ENCODE measurements at places on chromosomes 3 and 15.
A peak's percentile ranks its signal among the peaks of the same experiment; 100 is the strongest.

DNA sequence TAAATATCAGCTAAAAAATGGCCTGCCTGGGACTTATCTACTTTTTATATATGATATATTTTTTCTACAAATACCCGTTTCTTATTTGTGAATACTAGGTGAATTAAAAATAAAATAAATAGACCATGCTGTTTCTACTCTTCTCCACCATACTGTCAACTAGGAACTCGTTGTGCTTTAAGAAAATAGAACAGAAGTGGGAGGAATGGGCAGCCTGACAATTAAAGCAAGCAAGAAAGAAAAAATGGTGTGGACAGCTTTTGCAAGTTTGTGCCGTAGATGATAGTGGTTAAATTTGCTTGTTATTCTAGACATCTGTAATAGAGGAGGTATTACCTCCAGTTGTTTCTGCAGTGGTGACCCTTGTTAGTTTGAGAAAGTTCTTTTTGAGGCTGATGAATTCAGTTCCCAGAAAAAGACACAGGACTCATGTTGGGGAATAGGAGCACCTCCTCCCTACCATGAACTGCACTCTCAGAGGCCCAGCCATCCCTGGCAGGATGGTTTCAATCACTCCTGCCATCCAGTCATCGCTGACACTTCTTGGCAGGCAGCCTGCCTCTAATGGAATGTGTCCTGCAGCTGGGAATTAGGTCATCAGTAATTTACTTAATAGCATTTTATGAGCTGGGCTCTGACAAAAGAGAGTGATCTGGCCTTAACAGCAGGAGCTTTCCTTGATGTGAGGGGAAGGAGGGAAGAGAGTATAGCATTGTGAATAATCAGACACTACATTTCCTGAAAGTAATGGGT, 105.0 kb upstream of the GAP43 start:
- DNase-seq: no peak

DNA sequence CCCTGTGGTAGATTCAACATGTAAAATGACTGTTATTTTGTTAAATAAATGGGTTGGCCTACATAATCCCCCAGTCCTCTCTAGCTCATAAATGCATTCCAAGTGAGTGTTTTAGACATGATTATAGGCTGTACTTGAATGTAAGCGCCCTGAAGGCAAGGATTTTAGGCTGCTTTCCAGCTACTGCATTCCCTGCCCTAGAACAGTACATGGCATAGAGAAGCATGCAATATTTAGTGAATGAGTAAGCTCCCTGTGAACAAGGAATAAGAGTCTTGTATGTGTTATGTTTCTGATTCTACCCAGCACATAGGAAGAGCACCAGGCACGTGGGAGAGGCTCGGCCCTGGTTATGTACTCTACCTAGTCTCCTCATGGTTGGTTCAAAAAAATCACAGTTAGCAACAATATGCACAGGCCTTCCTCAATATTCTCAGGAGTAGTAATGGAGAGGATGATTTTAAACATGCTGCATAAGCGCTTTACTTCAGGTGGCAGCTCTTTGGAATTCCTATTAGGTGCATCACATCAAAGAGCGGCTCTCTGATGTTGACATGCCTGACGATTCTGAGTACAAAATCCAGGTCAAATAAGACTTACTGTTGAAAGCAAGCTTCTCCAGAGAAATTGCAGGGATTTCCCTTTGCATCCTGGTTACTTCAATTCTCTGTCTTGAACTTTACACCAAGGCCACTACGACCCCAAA, 456.6 kb downstream of the MAGI1 start:
- no peak for DNase-seq

GRCh38 chr15:34437687-34438086, at the start of gene GOLGA8A:
Gene GOLGA8A, minus strand, starts transcription at chr15:34437808. Its CDS starts 48,117 bp downstream, at chr15:34389691.
- no peak for DNase-seq

- DNase-seq: no peak
Measured at GRCh38 chr3:110521019-110521418, 550.6 kb upstream of the NECTIN3 start.

DNA sequence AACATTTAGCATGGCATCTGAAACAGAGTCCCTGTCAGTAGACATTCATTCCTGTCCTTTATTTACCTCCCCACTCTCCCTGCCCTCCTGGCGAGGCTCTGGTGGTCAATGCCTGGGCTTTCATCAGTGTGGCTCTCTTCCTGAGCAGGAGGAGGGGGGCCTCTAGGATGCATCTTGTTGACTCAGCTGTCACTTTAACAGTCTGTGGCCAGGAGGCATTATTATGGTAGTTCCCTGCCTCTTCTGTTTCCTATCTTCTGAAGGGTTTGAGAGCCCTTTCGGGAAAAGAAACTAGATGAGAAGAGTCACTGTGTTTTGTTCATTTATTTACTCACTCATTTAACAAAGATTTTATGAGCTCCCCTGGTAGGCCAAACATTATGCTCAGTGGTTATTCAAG, 2.4 kb upstream of the PPP1R14D start:
- DNase-seq: no peak

- no peak for DNase-seq
Measured at GRCh38 chr3:172581757-172582166, 58.5 kb upstream of the TNFSF10 start.

GRCh38 chr3:38311476-38311875, 29.4 kb downstream of the SLC22A14 start:
- DNase-seq: no peak

- no peak for DNase-seq
Measured at GRCh38 chr3:50630877-50631276, 13.9 kb downstream of the MAPKAPK3 start.

DNA sequence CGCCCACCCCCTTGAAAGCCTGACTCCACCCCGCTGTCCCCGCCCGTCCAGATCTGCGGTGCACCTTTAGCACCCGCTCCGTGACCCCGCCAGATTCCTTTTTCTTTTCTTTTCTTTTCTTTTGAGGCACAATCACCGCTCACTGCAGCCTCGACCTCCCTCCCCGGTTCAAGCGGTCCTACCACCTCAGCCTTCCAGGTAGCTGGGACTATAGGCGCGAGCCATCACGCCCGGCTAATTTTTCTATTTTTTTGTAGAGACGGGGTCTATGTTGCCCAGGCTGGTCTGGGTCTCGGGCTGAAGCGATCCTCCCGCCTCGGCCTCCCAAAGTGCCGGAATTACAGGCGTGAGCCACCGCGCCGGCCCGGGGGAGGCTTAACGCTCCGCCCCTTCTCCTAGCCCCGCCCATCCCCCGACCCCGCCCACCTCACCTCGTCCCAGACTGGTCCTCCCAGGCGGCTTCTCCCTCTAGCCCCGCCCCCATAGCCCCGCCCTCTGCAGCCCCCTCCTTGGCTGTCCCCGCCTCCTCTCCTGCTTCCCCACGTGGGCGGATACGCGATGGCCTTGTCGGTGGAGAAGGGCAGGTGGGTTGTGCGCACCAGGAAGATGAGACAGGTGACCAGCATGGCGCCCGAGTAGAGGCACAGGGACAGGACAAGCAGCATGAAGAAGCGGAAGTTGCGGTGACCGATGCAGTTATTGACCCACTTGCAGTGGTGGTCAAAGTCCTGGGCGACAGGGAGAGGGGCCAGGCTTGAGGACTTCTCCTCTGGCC, 3.2 kb downstream of the ZDHHC19 start:
- peak; percentile 67 for DNase-seq

DNA sequence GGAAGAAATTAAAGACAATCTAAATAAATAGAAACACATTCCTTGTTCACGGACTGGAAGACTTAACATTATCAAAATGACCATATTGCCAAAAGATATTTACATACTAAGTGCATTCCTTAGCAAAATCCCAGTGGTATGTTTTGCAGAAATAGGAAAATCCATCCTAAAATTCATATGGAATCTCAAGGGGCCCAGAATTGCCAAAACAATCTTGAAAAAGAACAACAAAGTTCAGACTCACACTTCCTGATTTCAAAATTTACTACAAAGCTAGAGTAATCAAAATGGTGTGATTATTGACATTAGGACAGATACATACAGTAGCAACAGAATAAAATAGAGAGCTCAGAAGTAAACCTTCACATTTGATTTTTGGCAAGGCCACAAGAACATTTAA, 515.5 kb downstream of the OCA2 start:
- DNase-seq: no peak
